Stimulated activated CD8-positive, alpha-beta memory T cell treated with anti-CD3 and anti-CD28 coated beads, Interleukin-7, amount 100 ng/mL, for 1 hour (primary cell): ENCODE measurements at places on chromosomes 11 and 22.

DNA sequence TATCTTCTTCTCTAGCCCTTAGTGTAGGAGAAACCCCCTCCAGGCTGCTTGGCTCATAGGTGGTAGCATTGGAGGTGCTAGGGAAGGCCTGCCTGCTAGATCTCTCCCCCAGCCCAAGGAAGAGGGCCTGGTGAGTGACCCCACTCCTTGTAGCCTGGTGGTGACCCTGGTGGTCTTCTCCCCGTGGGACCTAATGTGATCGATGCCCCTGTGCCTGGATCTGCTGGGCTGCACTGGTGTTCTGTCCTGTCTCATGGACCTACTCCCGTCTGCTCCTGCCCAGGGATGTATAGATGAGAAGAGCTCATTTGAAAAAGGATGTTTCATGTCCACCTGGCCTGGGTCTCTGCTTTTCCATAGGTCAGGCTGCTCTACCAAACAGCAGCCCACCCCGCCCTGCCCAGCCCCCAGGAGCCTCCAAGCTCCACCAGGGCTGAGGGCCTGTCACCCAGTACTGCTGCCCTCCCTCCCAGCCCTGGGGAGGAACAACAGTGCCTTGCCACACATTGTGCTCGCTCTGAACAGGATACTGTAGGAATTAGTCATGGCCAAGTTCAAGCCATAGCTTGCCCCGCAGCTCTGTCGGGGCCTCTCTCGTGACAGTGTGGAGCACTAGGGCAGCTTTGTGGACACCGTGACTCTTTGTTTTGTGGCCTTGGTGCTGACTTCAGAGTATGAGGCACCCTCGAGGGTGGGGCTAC lies 19.7 kb downstream of the SLC37A2 start:
- DNase-seq = no peak

DNA sequence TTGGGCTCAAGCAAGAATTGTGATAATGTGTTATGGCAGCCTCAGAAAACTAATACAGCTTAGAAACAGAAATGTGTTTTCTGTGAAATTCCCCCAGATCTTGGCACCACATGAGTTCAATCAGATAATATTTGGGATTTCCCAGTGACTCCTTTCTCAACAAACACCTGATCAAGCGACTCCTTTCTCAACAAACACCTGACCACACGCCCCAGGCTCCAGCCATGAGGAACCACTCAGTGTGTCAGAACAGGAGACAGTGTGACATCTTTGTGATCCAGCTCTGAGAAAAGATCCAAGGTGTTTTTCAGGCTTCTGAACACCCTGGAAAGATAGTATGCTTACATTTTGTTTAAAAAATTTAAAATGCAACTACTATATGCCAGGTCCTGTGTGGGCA lies 1.9 kb upstream of the UVRAG start:
- DNase-seq = no peak

DNA sequence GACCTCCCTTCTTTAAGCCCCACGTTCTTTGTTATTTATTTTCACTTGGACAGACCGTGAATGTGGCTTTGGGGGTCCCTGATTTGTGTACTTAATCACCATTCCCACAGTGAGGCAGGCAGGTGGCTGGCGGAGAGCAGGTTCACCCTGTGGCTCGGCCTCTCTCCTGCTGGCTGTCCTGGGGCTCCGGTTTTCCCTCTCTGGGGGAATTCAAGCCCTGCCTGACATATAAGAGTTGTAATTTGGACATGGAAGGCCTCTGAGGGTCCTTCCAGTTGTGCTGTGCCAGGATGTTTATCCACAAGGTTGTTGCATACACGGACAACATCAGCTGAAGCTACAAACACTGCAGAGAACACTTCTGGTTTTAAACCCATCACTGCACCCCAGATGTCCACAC lies 824.5 kb downstream of the TBC1D22A start:
- DNase-seq = no peak

GRCh38 chr11:72525466-72525865 lies 91.1 kb upstream of the CLPB start:
- no peak for DNase-seq

GRCh38 chr11:6992026-6992425 lies 28.1 kb downstream of the ZNF214 start:
- no peak for DNase-seq

DNA sequence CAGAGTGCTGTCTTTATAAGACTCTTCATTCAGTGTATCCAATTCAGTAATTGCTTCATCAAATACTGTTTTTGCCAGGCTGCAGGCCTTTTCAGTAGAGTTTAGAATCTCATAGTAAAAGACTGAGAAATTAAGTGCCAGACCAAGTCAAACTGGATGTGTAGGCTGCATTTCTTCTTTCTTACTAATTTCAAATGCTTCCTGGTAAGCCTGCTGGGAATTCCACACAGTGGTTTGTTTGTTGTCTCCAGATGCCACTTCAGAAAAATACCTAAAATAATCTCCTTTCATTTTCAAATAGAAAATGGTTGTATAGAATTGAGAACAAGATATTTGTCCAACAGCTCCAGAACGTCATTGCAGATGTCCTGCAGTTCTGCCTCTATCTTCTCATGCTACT lies 34.7 kb downstream of the LDHAL6A start:
- DNase-seq = no peak

- no peak for DNase-seq
Observed at GRCh38 chr11:88619071-88619425, 281.5 kb upstream of the CTSC start.

DNA sequence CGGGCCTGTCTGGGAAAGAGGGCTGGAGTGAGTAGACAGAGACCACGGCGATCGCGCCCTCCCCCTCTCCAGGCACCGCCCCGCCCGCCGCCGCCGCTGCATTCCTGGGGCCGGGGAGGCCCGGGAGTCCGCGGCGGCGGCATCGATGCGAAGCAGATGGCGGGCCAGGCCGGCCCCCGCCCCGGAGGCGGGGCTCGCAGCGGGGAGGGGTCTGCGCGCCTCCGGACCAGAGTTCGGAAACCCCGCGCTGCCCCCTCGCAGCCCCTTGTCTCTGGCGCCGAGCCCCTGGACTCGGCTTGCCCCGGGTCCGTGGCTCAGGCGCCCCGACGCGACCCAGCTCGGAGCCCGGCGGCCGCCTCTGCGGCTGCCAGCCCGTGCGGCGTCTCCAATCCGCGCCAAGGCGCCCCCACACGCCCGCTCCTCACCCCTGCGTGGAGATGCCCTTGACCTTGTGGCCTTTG lies 1.3 kb downstream of the SCARF2 start:
- no peak for DNase-seq

DNA sequence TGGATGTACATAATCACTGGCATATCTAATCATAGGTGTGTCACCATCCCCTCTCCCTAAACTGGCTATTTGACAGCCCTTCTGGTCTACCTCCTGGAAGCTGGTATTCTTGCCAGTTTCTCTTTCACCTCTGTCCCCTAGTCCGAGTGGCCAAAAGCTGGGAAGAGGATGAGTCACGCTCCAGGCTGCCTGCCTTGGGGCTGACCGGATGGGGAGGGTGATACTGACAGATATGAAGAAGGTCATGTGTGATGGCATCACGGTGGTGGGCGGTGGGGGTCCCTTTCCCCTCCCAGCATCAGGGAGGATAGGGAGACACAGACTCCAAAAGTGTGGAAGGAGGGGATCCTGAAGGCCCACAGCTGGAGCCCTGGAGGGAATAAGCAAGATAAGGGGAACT lies 4.8 kb downstream of the OAF start:
- DNase-seq = no peak

- DNase-seq = no peak
Observed at GRCh38 chr11:83709434-83709833, 423.3 kb upstream of the CCDC90B start.
